ENCODE measurements at places on chromosomes 11 and 22. TPM values are rescaled to one million over a fixed set of nuclear protein-coding genes. Genes with fewer than 3 reads are reported as not detected.

The PTGDR2 gene
- 2.1 TPM for polyA plus RNA-seq

GRCh38 chr11:32168924-32169323, 78.0 kb downstream of the RCN1 start:
- DNase-seq, result no peak

The FJX1 gene
- polyA plus RNA-seq, result 2.6 TPM

DNA sequence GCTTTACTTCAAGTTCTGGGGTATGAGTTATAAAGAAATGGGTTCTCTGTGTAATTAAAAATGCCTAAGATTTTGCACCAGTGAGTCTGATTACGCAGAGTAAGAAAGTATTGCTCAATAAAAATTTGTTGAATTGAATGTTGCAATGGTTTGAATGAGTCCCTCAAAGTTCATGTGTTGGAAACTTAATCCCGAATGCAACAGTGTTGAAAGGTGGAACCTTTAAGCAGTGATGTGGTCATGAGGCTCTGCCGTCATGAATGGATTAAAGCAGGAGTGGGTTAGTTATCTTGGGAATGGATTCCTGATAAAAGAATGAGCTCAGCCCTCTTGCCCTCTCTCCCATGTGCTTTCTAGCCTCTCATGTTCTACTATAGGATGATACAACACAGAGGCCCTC, 52.6 kb upstream of the SESN3 start:
- DNase-seq, result no peak

The BET1L gene
- 21.8 TPM for polyA plus RNA-seq

DNA sequence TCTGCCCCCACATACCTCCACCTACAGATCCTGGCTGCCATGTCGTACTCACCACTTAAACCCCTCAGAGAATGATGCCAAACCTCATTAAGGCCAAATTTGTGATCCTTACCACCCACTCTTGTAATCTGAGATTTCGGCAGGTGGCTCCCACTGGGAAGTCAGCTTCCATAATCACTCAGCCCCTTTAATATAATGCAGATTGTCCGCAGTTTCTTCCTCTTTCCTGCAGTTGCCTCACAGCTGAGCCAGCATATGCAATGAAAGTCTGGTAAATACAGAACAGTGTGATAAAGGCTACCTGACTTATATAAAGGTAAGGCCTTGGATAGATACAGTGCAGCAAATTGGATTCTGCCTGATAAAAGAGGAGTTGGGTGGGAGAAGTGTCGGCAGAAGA, 515.2 kb upstream of the TENM4 start:
- DNase-seq, result no peak

DNA sequence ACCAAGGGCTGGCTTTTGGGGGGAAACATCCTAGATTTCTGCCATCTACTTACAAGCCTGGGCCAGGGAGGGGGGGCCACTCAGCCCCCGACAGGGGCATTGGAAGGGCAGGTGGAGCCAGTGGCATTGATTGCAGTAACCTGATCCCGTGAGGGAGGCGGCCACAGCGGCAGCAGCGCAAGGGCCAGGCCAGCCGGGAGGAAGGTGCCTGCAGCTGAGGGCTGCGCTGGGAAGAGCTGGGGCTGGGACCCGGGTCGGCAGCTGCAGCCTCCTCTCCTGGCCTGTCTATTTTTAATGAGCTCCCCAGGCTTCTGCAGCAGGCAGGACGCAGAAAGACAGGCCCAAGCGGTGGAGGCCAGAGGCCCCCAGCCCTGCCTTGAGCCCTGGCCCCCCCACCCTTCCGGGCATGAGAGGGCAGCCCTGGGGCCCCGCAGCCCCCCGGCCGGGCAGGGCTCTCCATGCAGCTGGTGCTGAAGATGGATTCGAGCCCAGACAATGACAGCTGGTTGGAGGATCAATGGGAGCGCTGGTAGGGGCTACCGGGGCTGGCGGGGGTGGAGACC, 10.6 kb downstream of the FREY1 start:
- DNase-seq, result peak; percentile 82

The IFTAP gene
- 31.3 TPM for polyA plus RNA-seq

GRCh38 chr22:45314786-45315185, 5.1 kb downstream of the FAM118A start:
- DNase-seq, result no peak

DNA sequence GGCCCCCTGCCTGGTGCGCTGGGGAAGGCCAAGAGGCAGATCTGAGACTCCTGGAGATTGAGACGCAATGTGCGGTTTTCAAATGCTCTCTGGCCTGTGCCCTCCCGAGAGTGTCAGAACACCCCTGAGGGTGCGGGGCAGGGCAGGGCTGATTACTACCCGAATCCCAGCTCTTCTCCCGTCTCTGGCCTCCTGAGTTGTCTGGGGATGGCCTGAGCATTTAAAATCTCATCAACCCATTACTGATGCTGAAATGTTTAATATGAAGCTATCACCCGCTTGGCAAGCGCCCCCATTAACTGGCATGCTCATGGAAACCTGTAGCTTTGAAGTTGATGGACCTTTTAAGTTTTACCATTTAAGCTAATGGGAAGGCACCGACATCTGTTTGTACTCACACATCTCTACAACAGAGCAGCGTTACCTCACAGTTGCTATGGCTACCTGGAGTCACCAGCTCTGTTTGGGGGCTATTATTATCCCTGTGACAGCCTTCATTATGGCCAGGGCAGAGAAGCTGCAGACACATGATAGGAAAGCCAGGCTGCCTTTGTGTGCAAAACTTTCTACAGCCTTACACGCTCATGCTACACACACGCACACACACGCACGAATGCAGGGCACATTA, 3.6 kb upstream of the MB start:
- DNase-seq, result peak; percentile 86

The BCO2 gene
- 1.4 TPM for polyA plus RNA-seq

GRCh38 chr11:83371489-83371888, 85.3 kb upstream of the CCDC90B start:
- DNase-seq, result no peak

The P2RX6 gene
- polyA plus RNA-seq, result 0.31 TPM

The HEPHL1 gene
- polyA plus RNA-seq, result not detected

DNA sequence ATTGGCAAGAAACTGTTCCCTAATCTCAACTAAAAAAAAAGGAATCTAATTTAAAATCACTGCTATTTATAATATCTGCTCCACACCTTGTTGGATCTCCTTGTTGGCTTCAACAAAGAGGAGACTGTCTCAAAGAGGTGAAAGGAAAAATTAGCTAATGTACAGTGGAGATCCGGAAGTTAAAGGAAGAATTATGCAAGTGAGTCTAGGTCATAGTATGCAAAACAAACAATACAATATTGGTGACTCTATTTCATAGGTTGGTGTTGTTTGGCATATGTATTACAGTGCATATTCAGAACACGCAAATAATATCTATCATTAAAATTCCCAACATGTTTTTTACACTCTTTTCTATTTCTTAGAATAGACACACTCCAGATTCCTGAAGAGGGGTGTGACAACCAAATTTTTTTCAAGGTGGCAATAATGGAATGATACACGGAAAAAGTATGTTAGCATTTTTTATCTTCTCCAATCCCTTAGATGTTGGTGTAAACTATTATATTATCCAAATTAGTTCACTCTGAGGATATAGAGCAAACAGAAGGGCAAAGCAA, 685.3 kb downstream of the KCNA4 start:
- no peak for DNase-seq

Data from stomach (tissue), 19 donors.